Neural progenitor cell (in vitro differentiated cells): ENCODE measurements at places on chromosomes 7 and 10. TPM values are rescaled to one million over a fixed set of nuclear protein-coding genes. Genes with fewer than 3 reads are reported as not detected.
A peak's percentile ranks its signal among the peaks of the same experiment; 100 is the strongest.

GRCh38 chr7:27846388-27846787 is 106.4 kb downstream of the TAX1BP1 start:
- DNase-seq = no peak

DNA sequence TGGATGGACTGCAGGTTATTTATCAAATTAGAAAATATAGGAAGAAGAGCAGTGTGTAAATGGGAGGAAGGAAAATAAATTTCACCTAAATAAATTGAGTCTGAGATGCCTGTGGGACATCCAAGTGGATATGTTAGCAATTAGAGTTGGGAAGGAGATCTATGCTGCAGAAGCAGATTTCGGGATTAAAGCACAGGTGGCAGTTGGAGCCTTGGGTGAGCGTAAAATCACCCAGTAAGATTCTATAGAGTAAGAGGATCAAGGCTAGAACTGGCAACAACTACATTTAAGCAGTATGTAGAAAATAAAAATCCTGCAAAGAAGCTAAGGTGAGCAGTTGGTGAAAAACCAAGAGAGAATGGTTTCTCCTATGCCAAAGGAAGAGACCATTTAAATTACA is 8.4 kb downstream of the TRIM4 start:
- no peak for DNase-seq

- no peak for DNase-seq
These were observed 4.6 kb downstream of the HECW1 start for GRCh38 chr7:43117095-43117494.

- DNase-seq = no peak
These were observed 39.0 kb downstream of the ADK start for GRCh38 chr10:74189999-74190421.

GRCh38 chr7:48084727-48085432 is 4.2 kb upstream of the UPP1 start:
- no peak for DNase-seq

Gene CDHR1
- total RNA-seq = 1.4 and 2.7 TPM in 2 replicates

Gene PNLIP
- total RNA-seq = not detected in 2 replicates

GRCh38 chr10:125160856-125161706 is 718 bp upstream of the CTBP2 start:
- DNase-seq = peak; percentile 97

GRCh38 chr7:43362652-43363034 is 220.3 kb upstream of the STK17A start:
- no peak for DNase-seq

DNA sequence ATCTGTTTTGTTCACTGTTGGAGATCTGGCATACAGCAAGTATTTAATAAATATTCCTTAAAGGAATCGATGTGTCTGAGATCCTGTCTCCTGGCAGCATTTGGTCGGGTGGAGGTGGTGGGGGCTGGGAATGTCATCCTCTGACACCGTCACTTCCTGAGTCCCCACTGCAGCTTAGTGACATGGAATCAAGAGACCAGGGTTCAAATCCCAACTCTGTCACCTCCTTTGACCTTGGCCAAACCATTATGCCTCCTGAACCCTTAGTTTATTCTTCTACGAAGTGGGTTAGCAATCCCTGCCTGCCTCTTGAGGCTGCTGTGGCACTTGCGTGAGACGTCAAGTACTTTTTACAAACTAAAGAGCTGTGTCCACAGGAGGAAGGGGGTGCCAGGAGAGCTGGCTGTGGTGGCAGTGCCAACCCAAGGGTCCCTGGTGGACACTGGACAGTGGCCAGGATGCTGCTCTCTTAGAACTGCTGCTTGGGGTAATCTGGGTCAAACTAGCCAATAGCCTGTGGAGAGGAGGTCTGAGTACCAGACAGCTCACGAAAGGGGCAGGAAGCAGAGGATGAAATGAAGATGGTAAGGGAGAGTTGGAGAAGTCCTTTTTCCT is 8.0 kb upstream of the ZMIZ1 start:
- DNase-seq = no peak

GRCh38 chr10:62433901-62434300 is 59.7 kb downstream of the ZNF365 start:
- no peak for DNase-seq

GRCh38 chr7:97064972-97065587 is 40.4 kb upstream of the DLX5 start:
- peak; percentile 72 for DNase-seq

Gene FOXI2
- not detected in 2 replicates for total RNA-seq

Gene ATOH7
- total RNA-seq = 0.93 TPM in 1 of 2 replicates, not detected in the other

Gene GAD2
- total RNA-seq = 0.41 and 0.74 TPM in 2 replicates

DNA sequence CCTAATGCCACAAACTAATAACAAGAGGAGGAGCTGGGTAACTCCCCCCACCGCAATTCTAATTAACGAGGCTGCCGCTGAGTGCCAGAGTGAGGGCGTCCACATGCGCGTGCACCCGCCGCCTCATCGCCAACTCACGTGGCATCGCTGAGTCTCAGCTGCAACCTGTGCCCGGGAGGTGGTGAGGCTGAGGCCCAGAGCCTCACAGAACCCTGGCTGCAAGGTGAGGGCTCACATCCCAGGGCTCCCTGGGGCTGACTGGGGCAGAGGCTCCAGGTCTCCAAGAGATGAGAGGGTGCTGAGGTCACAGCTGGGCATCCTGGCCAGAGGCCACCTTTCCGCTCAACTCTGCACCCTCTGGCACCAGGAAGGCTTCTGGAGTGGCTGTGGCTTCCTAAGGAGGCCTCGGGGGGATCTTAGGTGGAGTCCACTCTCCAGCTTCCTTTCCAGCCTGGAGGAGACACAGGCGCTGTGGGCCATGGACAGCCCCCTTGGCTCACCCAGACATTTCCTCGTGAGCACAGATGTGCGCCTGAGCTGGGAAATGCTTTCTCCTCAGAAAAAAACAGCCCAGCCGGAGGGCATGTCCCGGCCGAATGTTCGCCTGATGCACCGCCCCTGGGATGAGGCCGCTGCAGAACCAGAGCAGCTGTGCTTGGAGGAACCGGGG is 242.6 kb downstream of the MAD1L1 start:
- DNase-seq = no peak

DNA sequence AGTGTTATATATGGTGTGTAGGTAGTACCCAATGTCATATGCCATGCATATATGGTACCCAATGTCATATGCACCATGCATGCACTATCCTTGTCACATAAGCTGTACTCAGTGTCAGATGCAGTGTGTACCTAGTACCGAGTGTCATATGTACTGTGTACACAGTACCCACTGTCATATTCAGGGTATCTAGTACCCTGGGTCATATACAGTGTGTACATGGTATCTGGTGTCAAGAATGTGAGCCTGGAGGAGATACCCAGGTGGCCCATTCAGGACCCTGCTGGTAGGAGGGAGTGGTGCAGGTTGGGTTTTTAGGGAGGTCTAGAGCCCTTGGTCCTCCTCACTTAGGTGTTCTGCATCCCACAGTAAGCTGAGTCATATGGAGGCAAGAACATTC is 1.8 kb downstream of the ZMYND11 start:
- DNase-seq = peak; percentile 53
